ENCODE measurements at places on chromosomes 16 and 17.

DNA sequence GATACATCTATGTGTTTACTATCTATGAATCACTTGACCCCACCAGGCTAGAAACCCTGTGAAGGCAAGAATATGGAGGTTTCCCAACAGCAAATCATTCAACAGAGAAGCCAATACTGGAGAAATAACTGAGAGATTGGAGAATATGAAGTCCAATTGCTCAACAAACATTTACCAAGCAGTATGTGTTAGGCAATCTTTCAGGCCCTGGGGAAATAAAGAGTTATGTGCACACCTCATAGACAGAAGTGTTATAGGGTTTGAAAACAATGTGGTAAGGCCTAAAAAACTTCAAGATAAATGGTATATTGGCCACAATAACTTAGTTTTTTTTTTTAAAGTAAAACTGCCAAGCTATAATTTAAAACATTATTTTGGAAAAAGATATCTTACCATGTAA is 1245.8 kb downstream of the CDH11 start:
- DNase-seq: no peak

DNA sequence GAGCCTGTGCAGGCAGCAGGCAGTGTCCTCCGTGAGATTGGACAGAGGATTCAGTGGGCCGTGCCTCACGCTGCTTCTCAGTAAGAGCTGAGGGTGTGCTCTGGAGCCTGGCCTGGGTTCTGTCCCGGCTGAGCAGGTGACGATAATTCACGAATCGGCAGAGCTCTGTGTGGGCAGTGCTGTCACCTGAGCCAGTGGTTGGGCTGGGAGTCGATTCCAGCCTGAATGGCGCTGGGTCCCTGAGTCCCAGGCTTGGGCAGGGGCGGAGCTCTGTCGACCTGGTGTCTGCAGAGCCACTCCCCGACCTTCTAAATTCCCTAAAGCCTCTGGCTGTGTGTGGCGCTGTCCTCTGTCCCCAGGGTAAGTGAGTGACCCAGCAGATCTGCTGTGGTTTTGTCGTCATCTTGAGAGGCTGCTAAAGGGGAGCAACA is 8.4 kb downstream of the ACSF3 start:
- DNase-seq: no peak

DNA sequence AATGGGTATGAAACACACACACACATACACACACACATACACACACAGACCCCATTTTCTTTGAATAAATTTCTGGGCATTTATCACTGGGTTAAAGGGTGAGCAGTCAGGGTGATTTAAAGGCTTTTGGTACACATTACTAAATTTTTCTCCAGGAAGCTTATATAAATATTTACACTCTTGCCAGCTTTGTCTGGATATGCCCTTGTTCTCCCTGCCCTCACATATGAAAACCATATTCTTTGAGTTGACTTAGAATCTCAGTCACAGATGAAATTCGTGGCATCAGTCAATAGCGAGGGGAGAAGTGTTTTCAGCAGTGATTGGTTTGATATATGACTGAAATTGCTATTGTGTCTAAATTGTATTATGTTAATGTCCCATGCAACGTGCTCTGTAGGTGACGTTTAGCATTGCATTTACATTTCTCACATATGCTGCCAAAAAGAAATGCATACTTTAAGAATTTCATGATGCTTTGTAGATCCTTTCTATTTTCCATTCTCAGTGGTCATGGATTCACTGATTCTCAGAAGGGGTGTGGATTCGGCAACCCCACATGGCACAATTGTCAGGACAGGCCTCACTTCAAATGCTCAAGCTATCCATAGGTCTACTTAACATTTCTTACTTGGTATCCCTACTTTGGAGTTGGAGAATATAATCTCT is 34.8 kb downstream of the HS3ST4 start:
- no peak for DNase-seq

DNA sequence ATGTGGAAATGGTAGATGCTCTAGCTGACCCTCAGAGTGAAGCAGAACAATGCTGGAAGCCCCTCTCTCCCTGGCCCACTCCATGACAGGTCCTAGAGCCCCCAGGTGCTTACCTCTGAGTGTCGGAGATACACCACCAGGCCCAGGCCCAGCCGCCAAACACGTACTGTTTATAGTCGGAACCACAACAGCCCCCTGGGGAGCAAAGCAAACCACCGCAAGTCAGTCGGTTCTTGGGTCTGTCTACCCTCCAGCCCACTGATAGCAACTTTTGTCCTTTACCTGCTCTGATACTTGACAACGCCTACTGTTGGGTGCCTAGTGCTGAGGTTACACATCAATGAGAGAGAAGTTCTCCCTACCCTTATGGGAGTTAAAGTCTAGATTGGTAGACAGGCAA is 8.7 kb downstream of the FLOT2 start:
- no peak for DNase-seq

DNA sequence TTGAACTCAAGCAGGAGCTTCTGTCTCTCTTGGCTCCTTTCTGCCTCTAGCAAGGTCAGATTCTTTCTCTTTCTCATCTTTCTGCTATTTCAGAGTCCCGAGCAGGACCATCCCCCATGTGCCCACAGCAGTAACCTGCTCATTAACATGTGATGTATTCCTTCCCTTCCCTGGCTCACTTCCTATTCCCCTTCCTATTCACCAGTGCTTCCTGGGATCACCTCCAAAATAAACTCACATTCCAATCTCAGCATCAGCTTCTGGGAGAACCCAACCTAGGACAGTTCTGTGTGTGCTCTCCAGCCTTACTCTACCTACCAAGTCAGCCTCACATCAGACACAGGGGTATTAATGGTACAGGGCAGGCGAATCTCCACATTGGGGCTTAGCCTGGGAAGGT is 546.4 kb upstream of the SALL1 start:
- DNase-seq: no peak
